Activated naive CD8-positive, alpha-beta T cell treated with anti-CD3 and anti-CD28 coated beads, Interleukin-2, amount 50 U/mL, for 24 hours (primary cell): ENCODE measurements at places on chromosomes 7 and 10.

- DNase-seq = no peak
These were observed 166.9 kb upstream of the BMPER start for GRCh38 chr7:33738260-33738935.

DNA sequence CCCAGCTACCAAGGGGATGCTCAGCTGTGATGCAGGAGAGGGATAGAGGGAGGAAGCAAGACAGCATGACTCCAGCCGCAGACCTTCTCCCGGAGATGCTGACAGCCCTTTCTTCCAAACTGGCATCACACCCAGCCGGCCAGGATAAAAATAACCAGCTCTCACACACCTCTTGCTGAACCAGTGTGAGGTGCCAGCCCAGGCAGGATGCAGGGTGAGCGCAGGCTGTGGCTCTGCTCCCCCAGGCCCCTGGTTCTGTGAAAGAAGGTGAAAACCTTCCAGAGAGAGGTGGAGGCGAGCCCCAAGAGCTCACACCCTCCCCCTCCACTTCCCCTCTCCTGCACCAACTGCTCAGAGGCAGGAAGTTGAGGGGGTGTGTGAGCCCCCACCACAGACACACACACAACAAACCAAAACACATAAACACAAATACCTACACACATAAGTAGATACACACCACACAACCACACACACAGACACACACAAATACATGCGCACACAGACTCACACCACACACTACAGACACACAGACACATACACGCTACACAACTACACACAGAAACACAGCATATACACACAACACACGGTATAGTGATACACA lies 4.0 kb downstream of the GPR15LG start:
- DNase-seq = peak; percentile 20

GRCh38 chr7:44638611-44639557 lies 32.5 kb downstream of the OGDH start:
- DNase-seq = peak; percentile 84

DNA sequence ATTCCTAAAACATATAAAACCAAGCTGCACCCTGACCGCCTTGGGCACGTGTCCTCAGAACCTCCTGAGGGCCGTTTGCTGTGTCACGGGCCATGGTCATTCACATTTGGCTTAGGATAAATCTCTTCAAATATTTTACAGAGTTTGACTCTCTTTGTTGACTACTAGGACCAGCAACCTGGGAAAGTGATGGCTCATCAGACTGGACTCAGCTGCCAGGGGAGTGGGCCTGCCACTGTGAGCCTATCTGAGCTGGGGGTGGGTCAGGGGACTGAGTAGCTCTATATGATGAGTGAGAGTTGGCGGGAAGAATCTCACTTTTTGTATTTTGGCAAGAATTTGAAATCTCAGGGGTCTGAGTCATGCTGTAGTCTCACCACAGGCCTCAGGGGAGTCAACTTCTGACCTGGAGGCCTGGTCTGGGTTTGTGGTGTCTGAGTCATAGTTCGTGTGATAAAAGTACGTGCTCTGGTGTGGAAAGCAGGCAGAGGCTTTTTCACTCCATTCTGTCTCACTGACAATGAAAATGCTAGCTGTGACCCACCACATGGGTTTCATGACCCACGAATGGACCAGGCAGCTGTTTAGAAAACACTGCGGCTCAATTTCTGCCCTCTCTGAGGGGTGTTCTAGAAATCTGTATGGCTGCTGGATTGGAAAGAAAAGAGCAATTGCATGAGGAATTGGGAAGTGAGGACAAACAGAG lies 4.2 kb upstream of the UPP1 start:
- DNase-seq = peak; percentile 68

- DNase-seq = no peak
These were observed 36.2 kb downstream of the WASL start for GRCh38 chr7:123712619-123713018.

DNA sequence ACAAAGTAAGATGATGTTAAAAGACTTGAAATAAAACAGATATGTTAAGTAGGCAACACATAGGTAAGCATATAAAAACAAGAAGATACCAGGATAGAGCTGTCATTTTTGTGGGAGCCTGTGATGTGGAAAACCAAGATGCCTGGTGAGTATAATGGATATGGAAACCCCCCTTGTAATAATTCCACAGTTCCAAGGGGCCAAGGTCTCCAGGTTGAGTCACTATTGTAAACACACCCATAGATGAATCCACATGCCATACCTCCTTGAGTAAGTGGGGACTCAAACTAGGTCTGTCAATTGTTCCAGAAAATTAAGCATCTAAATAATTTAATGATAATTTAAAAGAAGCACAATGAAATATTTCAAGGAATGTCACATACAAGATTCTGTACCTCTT lies 15.9 kb downstream of the CAV1 start:
- no peak for DNase-seq

- DNase-seq = no peak
These were observed 1.7 kb downstream of the URGCP start for GRCh38 chr7:43904533-43905208.

GRCh38 chr7:75914169-75914654 lies 743 bp upstream of the POR start:
- DNase-seq = peak; percentile 21

DNA sequence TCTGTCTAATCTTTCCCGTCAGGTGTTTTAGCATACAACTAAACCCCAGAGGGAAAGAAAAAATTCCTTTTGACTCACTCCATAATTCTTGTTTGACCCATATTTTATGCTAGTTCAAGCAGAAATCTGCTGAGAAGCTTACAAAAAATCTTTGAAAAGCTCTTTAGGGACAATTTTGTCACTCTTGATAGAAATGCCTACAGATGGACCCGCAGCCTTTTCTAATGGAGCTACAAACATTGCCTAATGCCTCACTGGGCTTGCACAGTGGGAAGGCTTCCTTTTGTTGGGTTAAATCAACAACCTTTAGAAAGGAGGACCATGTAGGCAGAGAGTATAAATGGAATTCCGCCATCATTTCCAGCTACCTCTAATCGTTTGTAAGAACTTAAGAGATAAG lies 344.5 kb downstream of the PCLO start:
- DNase-seq = no peak

DNA sequence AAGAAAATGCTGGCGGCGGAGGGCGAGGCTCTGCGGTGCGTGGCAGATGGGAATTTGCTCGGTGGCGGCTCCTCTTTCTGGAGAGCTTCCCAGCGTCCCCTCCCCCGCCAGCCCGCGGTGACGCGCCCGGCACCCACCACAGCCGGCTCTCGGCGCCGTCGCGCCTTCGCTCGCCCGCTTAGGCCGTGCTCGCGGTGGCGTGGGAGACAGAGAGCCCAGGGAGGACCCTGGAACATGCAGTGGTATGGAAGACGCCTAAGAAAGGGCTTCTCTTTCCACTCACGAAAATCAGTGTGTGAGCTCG lies 576 bp upstream of the CSGALNACT2 start:
- peak; percentile 64 for DNase-seq

GRCh38 chr10:52100011-52100547 lies 214.0 kb upstream of the DKK1 start:
- no peak for DNase-seq

DNA sequence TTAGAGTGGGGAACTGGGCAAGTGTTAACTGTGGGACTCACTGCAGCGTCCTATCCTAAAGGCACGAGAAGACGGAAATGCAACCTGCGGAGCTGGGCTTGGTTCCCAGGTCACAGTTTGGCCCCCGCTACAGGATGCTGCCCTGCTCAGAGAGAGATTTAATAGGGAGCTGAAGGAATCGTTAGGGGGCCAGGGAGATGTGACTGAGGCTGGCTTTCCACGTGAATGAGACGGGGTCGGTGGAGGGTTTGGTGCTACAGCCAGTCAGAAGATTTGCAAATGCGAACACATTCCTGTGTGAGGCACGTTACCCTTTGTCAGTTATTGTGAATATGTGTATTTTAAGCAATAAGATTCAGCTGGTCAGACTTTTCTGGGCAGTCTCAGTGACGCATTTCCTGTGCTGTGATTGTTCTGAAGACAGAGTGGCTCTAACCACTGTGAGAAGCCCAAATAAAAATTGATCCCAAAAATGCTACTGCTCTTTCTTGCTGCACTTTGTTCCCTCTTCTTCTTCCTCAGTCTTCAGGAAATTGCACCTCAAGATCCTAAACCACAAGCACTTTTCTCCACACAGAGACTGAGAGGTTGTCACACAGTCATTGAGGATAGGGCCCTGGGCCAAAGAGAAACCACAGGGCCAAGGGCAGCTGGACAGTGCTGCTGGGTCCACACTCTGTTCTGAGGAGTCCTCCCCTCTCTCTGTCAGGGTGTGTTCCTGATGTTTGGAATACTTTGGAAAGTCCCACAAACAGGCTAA lies 21.2 kb downstream of the CYP17A1 start:
- no peak for DNase-seq

DNA sequence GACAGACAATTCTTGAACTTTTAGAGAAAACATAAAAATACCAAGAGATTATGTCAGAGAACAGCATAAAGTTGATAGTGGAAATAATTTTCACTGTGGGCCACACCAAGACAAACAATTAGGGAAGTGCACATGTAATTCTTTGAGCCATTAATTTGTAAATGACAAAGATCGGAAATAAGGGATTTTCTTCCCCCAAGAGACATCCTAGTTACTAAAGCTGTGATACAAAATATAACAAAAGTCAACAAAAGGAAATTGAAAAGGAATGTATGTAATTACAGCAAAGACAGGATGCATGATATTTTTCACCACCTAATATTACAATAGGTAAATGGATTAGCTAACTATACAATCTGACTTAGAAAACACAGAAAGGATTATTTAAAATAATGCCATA lies 12.4 kb upstream of the LRRC72 start:
- no peak for DNase-seq

- DNase-seq = no peak
These were observed 5.5 kb downstream of the SKIDA1 start for GRCh38 chr10:21519941-21520436.

GRCh38 chr10:78185693-78186055 lies 152.0 kb downstream of the RPS24 start:
- DNase-seq = no peak

GRCh38 chr10:70996549-70996948 lies 108.2 kb upstream of the PCBD1 start:
- DNase-seq = no peak

DNA sequence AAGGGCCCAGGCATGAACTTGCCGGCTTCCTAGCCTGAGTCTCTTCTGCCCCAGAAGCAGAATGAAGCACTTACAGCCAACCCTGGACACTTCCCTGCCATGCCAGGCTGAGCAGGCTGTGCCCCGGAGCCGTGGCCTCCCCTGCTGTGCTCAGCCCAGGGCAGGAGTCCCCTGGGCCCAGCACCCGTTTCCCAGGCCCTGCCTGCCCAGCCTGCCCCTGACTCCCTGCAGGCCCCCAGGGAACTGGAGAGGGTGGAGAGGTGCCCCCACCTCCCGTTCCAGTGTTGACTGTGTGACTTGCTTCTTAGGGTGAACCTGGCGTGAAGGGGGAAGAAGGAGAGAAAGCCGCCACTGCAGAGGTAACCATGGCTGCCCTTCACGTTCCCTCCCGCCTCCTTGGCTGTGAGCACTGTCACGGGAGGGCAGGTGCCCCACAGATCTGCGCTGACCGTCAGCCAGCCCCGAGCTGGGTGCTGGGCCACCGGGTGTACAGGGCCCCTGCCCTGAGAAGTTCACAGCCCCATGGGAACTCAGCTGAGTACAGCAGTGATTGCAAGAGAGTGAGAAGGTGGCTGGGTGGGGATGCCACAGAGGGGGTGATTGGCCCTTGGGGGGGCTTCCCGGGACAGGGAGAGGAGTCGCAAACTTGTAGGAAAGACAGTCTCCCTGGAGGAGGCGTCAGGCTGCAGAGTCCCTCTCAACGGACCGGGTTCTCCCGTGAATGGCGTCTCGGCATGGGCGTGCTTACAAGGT lies 75.9 kb downstream of the MYL10 start:
- no peak for DNase-seq

- DNase-seq = no peak
These were observed 15.2 kb upstream of the KAZALD1 start for GRCh38 chr10:101046332-101047238.

DNA sequence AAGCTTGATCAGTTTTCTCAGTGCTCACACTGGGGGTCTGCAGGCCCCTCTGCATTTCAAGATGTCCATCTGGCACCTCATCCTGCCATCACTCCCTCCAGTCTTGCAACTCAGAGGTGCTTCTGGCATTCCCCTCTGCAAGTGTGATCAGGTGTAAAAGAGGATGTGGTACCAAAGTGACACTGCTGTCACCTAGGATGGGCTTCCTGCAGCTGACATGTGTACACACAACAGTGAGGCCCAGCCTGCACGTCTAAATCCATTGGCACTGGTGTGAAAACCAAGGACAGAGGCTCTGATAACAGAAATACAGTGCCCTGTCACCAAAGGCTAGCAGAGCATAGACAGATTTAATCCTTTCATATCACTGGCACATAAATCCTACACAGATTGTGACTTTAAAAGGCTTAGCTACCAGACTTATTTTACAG lies 162.5 kb upstream of the CELF2 start:
- DNase-seq = no peak

- no peak for DNase-seq
These were observed 72.6 kb downstream of the EPDR1 start for GRCh38 chr7:37993060-37993501.

DNA sequence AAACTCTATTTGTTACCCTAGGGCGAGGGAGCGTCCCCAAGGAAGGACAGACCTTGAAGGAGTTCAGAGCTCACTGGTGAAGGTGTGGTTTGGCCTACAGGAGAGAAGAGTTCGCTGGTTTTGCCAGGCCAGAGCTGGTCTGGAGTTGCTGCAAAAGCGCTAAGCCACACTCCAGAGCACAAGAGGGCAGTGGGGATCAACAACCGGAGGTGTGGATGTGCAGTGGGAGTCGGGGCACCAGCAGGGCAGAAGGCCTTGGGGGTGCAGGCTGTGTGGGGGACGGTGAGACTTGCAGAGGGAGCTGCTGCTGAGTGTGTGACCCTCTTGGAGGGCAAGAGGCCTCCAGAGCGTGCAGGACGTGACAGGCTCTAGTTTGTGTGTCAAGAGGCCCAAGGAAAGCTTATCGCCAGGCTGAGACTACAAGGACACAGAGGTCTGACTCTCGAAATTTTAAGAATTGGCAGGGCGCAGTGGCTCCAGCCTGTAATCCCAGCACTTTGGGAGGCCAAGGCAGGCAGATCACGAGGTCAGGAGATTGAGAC lies 14.3 kb upstream of the CUL1 start:
- DNase-seq = no peak

DNA sequence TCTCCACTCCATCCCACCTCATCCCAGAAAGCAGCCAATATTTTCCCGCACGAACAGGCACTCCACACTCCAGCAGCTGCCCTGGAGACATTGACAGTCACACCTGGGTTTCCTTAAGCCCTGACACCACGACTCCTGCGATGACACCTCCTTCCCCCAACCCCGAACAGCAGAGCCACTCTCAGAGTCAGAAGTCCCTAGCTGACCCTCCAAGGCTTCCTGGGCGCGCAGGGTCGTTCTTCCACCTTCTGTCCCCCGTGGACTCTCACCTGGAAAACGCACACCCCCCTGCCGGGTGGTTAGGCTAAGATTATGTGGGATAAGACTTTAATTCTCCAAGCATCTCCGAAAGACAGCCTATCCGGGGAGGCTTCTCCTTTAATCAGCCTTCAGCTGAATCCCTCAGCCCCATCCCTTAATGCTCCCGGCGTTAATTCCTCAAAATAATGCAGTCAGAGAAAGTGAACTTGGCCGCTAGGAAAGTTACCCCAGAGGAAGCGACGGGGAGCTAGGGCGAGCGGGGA lies 1.1 kb downstream of the DENND11 start:
- peak; percentile 16 for DNase-seq

GRCh38 chr7:148115308-148115707 lies 475.3 kb upstream of the C7orf33 start:
- no peak for DNase-seq
